Head of caudate nucleus (tissue), 42 donors: ENCODE measurements at places on chromosomes 5 and 9.
A peak's percentile ranks its signal among the peaks of the same experiment; 100 is the strongest.

- DNase-seq: no peak
Measured at GRCh38 chr5:169431386-169431785, 130.4 kb upstream of the SLIT3 start.

- DNase-seq: no peak
Measured at GRCh38 chr5:150647275-150648251, 7.1 kb downstream of the SYNPO start.

GRCh38 chr5:120615967-120616645 is 152.0 kb downstream of the PRR16 start:
- no peak for DNase-seq

DNA sequence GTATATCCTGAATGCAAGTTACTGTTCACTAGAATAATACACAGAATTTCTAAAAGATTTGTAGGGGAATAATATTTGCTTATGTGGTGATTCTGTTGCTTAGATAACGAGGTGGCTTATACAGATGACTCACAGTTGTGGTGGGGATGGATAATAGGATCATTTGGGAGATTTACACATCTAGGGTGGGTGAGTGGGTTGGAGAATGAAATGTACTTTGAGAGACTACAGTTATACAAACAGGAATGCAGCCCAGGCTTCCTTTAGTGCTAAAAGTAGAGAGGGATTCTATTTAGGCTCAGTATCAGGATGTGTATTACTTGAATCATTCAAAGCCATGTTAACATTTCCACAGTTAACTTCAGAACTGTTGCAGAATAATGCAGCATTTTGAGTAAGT is 1.8 kb downstream of the CTXN3 start:
- DNase-seq: no peak

- DNase-seq: no peak
Measured at GRCh38 chr5:117859176-117859575, 1129.2 kb downstream of the DTWD2 start.

DNA sequence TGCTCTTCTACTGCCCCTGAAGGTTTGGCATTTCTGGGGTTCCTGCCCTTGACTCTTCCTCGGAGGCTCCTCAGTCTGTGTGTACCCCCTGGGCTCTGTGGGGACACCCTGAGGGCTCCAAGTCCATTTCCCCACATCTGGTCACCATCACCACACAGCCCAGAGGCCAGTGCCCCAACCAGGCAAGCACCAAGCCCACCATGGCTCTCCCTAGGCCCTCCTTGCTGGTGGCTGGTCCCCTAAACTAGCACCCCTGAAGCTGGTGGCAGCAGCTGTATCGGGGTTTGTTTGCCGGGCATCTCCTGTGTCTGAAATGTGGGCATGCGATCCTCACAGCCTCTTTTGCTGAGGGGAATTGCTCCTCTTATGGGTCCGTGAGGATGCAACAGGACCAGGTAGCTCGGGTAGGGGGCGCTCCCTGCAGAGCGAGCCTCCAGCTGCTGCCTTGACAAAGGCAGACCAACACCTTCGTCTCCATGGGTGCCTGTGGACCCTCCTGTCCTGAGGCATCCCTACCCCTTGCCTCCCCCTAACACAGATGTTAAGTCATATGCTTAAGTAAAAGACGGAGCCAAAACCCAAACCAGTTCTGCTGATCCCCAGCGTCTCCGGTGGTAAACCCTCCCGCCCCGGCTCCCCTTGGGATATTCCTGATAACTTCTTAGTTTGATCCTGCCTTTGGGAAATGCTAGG is 138.9 kb upstream of the IRX4 start:
- DNase-seq: no peak

DNA sequence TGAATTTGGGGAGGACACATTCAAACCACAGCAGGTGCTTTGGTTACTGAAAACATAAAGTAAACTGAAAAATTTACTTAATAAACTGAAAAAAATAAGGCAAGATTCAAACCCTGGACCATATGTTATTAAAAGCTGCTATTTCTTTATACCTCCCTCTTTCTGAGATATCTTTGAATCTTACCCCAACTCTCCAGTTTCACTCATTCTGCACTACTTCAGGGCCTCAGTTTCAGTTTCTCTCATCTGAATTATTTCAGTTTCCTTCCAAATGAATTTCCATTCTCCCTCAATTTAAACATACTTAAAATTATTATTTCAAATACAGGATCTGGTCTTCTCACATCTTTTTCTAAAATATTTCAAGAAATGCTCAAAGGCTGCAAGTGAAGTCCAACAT is 4.9 kb upstream of the OXCT1 start:
- DNase-seq: no peak

- no peak for DNase-seq
Measured at GRCh38 chr5:107088907-107089306, 581.8 kb downstream of the EFNA5 start.

- no peak for DNase-seq
Measured at GRCh38 chr9:136529516-136530460, 16.1 kb downstream of the NOTCH1 start.

DNA sequence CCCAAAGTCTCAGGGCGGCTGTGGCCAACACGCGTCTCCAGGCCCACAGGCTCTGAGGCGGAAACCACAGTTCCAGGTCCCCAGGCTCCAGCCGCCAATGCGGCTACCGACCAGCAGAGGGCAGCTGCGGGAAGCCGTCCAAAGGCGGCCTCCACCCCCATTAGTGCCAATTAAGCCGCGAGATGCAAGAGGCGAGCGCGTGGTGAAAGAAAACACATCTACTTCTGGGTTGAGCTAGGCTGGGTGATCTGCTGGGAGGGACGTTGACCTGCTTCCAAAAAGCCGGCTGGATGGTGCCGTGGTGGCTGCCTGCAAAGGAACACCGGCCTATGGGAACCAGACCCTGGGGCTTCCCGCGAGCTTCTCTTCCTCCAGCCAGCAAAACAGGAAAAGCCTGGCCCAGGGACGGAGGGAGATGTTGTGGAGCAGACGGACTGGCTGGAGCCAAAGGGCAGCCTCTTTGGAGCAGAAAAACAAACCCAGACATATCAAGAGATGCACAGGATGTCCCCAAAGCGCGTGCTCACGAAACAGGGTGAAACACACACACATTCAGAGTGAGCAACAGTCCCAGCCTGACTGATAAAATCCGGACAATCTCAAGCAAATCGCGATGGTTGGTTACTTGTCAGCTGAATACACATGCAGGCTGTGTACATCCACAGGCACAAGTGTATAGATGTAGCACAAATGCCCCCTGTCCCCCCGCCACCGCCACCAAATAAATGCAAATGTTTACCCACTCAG is 187.1 kb upstream of the BRINP1 start:
- DNase-seq: peak; percentile 75

GRCh38 chr5:118832974-118833373 is 155.4 kb downstream of the DTWD2 start:
- DNase-seq: no peak

GRCh38 chr9:135388530-135388929 is 91.1 kb upstream of the PPP1R26 start:
- DNase-seq: no peak

GRCh38 chr5:95403996-95404395 is 12.8 kb downstream of the FAM81B start:
- DNase-seq: no peak

GRCh38 chr5:180545248-180545647 is 46.1 kb downstream of the SCGB3A1 start:
- no peak for DNase-seq

DNA sequence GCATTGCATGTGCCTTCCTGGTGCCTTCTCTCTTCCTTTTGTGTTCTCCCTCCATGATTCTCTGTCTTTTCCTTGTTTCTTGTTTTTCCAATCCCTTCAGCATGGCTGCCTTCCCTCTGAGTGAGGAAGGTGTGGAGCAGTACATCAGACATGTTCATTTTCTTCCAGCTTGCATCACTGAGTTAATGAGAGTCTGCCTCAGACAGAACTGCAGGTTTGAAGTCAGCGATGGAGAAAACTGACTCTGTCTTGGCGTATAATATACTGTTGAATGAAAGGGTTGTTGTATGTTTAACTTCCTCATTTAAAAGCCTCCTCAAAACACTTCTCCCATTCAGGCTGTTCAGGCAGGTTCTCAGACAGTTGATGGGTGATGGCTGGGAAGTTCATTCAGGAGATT is 129.3 kb downstream of the KDM4C start:
- no peak for DNase-seq

DNA sequence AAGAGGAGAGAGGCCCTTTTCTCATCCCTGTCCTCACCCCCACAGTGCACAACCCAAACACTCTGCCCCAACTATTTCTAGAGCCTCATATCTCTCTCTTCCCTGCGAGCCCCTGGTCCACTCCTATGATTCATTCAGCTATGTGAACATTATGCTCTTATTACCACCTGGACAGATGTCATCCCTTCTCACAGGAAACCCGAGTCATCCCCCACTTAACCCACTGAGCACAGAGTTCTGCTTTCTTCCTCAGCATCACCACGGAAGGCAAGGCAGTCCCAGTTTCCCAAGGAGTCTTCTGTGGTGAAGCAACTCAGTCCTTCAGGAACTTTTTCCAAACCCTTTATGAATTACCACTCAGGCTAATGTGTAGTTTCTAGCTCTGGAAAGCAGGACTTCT is 1.3 kb downstream of the DNAI1 start:
- DNase-seq: no peak

GRCh38 chr9:100447041-100447440 is 20.1 kb downstream of the MSANTD3 start:
- DNase-seq: no peak

DNA sequence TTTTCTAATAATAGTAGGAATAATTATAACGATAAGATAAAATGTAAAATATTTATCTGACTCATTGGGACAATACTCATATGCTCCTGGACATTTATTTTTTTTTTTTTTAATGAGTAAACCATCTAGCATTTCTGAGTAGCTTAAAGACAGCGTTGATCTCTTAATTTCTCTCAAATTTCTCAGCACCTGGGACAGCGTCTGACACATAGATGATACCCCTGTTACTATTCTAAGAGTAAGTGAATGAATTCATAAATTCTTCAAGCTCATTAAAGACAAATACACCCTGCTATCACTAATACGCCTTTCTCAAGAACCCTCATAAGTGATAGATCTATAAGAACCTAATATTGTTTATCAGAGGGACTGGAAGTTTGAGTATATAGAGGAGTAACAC is 12.0 kb upstream of the HTR4 start:
- no peak for DNase-seq

- peak; percentile 41 for DNase-seq
Measured at GRCh38 chr9:35859310-35859989, 10.8 kb downstream of the OR13J1 start.

- no peak for DNase-seq
Measured at GRCh38 chr5:140336388-140336787, 10.0 kb downstream of the HBEGF start.

GRCh38 chr9:90909747-90910283 is 108.2 kb downstream of the SYK start:
- no peak for DNase-seq

GRCh38 chr5:7629561-7629960 is 221.4 kb downstream of the CFAP90 start:
- no peak for DNase-seq

DNA sequence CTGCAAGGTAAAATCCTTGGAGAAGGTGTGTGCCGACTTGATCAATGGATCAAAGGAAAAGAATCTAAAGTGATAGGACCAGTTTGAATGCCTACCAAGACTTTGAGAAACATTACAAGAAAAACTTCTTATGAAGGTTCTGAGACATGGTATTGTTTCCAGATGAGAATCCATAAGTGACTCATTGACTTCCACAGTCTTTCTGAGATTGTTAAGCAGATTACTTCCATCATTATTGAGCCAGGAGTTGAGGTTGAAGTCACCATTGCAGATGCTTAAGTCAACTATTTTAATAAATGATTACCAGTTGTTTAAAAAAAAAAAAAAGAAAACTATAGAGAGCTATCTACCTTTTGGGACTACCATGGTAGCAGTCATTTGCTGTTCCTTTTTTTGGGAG is 7.0 kb downstream of the LNPEP start:
- DNase-seq: no peak

DNA sequence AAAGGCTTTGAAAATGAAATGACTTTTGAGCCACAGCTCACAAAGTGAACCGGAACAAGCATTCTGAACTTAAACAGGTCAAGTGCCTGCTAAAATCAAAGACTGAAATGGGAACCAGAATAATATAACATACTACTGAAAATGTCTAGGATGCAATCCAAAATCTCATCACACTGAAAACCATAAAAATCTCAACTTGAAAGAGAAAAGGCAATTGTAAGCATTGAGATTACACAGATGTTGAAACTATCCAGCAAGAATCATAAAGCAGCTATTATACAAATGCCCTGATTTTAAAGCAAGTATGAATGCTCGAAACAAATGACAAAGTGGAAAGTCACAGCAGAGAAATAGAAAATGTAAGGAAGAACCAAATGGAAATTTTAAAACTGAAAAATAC is 211.5 kb upstream of the GAS1 start:
- DNase-seq: no peak

GRCh38 chr5:58460732-58461286 is 923 bp upstream of the PLK2 start:
- DNase-seq: peak; percentile 94

- no peak for DNase-seq
Measured at GRCh38 chr5:119074419-119074818, 3.5 kb downstream of the DMXL1 start.

DNA sequence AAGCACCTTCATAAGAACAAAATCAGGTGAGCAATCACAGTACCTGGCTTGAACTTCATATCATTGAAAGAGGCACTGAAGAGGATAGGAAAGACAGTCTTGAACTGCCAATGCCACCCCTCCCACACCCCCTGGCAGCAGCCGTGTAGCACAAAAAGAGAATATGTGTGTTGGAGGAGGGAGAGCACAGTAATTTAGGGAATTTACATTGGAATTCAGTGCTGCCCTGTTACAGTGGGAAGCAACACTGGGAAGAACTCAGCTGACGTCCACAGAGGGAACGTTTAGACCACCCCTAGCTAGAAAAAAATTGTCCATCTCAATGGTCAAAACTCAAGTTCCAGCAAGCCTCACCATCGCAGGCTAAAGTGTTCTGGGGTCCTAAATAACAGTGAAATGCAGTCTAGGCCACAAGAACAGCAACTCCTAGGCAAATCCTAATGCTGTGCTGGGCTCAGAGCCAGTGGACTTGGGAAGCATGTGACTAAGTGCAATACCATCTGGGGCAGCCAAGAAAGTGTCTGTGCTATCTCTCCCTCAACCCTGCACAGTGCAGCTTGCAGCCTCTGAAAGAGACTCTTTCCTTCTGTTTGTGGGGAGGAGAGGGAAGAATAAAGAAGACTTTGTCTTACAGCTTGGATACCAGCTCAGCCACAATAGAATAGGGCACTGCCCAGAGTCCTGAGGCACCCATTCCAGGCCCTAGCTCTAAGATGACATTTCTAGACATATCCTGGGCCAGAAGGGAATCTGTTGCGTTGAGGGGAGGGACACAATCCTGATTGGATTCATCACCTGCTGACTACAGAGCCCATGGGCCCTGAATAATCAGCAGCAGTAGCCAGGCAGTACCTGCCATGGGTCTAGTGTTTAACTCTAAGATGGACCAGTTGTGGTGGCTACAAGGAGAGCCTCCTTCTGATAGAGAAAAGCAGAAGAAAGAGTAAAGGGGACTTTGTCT is 62.1 kb upstream of the VLDLR start:
- peak; percentile 30 for DNase-seq

GRCh38 chr5:13606051-13606450 is 338.4 kb downstream of the DNAH5 start:
- DNase-seq: no peak

DNA sequence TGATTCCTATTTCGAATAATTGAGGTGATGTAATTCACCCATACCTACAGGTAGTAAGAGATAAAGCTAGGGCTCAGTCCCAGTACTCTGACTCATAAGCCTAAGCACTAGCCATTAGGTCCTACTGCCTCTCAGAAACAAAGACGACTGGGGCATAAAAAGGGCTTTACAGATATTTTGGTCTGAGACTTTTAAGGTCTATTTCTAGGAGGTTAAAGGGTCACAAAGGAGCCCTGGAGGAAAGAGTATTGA is 69.8 kb downstream of the SGCD start:
- DNase-seq: no peak
